HFFc6 (cell line): ENCODE measurements at places on chromosomes 2 and 18.

GRCh38 chr2:213806125-213806726 lies 522.0 kb downstream of the SPAG16 start:
- DNase-seq: peak; percentile 28

GRCh38 chr2:215527736-215528135 lies 91.9 kb upstream of the FN1 start:
- DNase-seq: peak; percentile 27

GRCh38 chr2:117832905-117833613 lies 18.6 kb downstream of the DDX18 start:
- peak; percentile 39 for DNase-seq

DNA sequence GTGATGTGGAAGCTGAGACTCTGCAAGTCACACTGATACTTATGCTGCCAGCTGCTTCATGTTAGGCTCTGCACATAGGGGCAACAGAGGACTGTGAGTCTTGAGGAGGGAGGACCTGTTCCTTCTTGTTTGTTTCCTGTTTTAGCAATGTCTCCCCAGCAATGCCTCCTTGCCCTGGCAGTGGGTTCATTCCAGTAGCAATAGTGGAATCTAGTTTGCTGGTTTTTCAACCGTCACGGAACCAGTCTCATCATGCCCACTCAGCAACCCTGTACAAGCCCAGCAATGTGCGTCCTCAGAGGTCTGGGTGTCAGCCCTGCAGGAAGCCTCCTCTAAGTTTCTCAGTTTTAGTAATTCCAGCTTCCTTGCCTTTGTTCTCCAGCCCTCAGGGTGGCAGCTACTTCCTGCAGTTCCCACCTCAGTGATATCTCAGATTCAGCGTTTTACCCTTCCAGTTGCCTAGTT lies 20.5 kb upstream of the ITGB6 start:
- DNase-seq: no peak

DNA sequence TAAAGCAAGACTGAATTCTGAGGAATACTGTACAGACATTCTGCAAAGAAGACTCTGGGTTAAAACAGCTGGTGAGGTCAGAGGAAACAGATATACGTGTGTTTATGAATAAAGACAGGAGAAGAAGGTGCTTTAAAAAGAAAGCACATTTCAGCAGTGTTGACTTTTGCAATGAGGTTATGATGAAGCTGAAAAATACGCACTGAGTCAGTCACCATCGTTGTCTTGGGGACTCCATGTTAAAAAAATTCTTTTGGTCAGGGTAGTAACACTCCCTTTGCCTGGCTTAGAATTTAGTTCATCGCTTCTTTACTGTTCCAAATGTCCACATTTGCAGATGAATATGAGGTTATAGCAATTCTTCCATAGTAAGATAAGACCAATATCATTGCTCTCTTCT lies 1049.0 kb downstream of the TSN start:
- DNase-seq: no peak

- DNase-seq: peak; percentile 17
Observed at GRCh38 chr2:85635636-85636035, 19.6 kb downstream of the USP39 start.

GRCh38 chr2:61877571-61878245 lies 10.7 kb downstream of the CCT4 start:
- no peak for DNase-seq

- DNase-seq: no peak
Observed at GRCh38 chr2:47658646-47659320, 124.2 kb upstream of the MSH6 start.

DNA sequence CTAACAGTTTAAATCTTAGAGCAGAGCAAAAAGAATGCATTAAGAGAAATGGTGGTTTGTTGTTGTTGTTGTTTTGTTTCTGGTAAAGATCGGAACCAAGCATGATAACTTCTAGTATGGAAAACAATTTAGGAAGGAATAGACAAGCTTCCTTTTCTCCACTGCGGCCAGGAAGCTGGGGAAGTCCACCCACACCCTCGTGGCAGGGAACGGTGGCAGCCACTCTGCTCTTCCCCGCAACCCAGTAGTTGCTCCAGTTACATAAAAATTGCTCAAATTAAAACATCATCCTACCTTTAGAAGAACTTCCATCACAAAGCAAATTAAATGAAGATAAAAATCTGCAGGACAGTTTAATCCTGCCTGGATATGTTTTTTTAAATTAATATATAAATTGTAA lies 113.0 kb downstream of the RBMS1 start:
- no peak for DNase-seq

- no peak for DNase-seq
Observed at GRCh38 chr2:43560231-43560547, 35.6 kb downstream of the THADA start.

- peak; percentile 50 for DNase-seq
Observed at GRCh38 chr2:55511508-55512124, 7.9 kb upstream of the CFAP36 start.

DNA sequence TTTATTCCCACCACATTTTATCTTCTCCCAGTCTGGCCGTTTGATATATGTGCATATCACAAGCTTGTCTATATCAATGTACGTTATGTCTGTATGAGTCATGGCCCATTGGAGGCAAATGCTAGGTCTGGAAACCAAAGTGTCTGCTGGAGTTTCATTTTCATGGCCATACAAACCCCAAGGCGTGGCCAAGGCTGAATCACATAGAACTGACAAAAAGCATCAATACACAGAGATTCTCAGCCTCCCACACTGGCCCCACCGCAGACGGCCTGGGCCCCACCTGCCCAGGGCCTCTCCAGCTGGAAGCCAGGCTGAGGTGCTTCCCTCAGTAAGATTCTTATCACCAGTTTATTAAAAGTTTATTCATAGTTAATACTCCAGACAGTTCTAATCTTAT lies 40.5 kb upstream of the SALL3 start:
- DNase-seq: no peak

DNA sequence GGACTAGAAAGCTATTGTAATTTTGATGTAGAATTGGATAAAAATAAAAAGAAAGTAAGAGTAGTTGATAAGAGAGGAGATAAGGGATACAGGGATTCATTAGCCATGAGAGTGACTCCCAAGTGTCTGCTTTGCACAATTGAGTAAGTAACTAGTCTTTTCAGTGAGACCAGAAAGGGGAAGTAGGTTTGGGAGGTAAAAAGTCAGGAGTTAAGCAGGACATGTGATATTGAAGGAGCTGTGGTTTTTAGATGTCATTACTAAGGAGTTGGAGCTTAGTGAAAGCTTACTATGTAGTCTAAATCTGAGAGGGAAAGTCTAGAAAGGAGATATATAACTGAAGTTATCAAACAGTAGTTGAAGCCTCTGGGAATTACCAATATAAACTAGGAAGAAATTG lies 93.4 kb downstream of the SLC5A7 start:
- DNase-seq: no peak

DNA sequence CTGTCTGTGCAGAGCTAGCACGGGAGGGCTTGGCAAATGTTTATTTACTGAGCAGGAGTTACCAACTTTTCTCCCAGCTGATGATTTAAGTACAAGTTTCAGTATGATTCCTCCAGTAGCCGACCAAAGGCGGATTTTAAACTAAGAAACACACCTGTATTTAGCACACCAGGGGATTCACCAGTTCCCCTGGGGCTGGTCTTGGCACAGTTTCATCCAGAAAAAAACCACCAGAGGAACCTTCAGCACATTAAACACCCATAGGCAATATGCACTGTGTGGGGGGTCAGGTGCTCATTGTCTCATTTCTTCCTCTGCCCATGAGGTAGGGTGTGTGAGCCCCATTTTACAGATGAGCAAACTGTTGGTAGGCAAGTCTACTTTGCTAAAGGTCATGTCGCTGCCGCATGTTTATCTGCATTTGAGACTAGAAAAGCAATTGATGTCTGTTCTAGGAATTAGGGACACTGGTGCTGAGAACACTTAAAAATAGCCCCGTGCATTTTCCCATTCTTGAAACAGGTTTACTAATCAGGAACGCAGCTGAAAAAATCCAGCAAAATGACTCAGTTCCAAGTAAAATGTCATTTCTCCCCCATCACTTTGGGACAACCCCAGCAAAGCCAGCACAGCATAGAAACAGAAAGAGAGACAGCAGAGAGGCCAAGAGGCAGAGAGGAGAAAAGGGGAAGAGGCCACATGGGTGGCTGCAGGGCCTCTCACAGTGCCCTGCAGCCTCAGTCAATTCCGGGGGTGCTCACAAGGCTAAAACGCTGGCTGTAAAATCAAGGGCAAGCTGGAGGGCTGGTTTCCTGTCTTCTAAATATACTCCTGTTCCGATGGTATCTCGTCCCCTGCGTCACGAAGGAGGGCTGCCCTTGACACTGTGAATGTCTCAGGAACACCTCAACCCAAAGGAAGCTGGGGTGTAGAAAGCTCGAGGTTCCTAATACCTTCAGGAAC lies 166.8 kb upstream of the ID2 start:
- no peak for DNase-seq

DNA sequence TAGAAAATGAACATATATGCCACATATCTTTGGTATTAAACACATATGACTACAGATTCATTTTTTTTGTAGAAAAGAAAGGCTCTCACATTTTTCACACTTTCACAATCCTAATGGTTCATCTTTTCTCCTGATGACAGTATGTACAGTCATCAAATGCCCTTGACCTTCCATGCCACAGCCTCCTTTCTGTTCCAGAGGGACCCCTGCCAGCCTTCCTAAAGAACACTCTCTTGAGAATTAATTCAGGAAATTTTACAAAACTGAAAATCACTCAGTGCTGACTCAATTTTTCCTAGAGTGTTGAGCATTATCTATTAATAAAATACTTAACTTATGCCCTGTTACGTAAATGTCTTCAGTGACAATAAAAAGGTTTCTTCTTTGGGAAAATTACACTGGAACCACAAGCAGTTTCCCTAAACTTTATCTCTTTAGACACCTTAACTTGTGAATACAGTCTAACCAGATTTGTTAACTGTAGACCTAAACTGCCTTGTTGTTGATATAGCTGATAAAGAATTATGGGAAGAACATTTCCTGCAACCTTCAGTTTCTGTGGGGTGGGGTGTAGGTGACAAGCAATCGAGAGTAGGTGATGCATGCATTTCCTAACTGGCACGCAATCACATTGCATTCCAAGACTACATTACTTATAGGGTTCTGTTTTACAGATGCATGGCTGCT lies 15.3 kb upstream of the ACOXL start:
- no peak for DNase-seq

GRCh38 chr2:144705328-144706245 lies 185.7 kb upstream of the ZEB2 start:
- DNase-seq: no peak

DNA sequence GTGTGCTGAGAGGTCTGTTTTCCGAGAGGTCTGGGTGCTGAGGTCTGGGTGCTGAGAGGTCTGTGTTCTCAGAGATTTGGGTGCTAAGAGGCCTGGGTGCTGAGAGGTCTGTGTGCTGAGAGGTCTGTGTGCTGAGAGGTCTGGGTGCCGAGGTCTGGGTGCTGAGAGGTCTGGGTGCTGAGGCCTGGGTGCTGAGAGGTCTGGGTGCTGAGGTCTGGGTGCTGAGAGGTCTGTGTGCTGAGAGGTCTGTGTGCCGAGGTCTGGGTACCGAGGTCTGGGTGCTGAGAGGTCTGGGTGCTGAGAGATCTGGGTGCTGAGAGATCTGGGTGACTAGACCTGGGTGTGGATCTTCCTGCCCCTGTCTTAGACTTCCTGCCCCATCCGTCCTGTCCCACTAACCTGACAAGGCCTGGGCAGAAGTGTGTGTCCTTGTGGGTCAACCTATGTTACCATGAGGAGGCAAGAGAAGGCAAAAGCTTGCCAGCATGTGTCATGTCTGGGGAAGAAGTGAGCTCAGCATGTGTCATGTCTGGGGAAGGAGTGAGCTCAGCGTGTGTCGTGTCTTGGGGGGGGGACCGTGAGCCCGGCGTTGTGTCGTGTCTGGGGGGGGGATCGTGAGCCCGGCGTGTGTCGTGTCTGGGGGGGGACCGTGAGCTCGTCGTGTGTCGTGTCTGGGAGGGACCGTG lies 69.3 kb downstream of the KCNG2 start:
- DNase-seq: no peak

- no peak for DNase-seq
Observed at GRCh38 chr2:75764611-75765010, 53.9 kb upstream of the GCFC2 start.

GRCh38 chr18:24982831-24983230 lies 369.1 kb downstream of the ZNF521 start:
- DNase-seq: peak; percentile 33

GRCh38 chr2:171986778-171987177 lies 13.0 kb upstream of the METAP1D start:
- DNase-seq: no peak

GRCh38 chr18:47209171-47209570 lies 33.0 kb upstream of the IER3IP1 start:
- DNase-seq: no peak

GRCh38 chr2:20966061-20966595 lies 77.7 kb downstream of the APOB start:
- no peak for DNase-seq
